OCI-LY7 (cell line): ENCODE measurements at places on chromosomes 6 and 20.
A peak's percentile ranks its signal among the peaks of the same experiment; 100 is the strongest.

GRCh38 chr6:4800662-4801061 is 24.5 kb downstream of the CDYL start:
- no peak for DNase-seq

DNA sequence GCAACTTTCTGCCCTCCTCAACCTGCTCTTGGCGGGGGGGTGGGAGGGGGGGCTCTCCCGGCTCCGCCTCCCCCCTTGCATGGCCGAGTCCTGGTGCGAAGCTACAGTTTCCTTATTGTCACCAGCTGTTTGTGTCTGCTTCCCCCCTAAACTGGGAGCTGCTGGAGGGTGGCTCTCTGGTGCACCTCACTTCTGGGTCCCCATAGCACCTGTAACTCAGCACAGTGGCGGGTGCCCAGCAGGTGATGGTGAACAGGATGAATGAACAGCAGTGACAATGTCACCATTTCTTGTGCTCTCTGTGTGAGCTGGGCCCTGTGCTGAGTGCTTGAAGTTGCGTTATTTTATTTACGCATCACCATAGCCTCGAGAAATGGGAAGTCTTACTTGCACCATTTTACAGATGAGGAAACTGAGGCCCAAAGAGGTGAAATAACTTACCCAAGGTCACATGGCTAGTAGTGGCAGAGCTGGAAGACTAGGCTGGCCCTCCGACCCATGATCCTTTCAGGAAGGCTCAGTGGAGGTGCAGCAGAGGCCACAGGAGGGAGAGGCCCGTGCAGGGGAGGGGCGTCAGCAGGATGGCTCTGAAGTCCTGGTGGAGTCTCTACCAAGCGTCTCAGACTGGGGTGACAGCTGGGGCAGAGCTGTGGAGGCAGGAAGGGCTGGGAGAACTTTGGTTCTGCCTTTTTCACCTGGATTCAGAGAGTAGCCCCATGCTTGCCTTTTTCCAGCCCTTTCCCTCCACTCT is 41.8 kb downstream of the SRC start:
- DNase-seq = no peak

GRCh38 chr6:169689287-169689686 is 12.5 kb downstream of the WDR27 start:
- DNase-seq = no peak

- peak; percentile 34 for DNase-seq
These were observed 37.4 kb downstream of the GNAS start for GRCh38 chr20:58889798-58890517.

GRCh38 chr6:41547799-41548097 is 1.6 kb downstream of the FOXP4 start:
- no peak for DNase-seq

GRCh38 chr6:20085817-20086216 is 126.5 kb downstream of the MBOAT1 start:
- DNase-seq = no peak

GRCh38 chr20:2729251-2729713 is 36.7 kb downstream of the EBF4 start:
- peak; percentile 46 for DNase-seq

DNA sequence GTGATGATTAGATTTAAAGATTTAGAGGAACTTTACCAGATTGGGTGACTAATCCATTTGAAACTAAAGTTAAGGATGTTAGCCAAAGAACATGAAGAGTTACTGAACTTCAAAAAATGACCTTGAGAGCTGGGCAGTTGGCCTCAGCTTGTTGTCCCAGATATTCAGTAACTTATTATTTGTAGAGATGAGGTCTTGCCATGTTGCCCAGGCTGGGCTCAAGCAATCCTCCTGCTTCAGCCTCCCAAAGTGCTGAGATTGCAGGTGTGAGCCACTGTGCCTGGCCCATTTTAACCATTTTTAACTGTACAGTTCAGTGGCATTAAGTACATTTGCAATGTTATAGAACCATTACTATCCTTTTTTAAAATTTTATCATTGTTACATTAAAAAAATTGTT is 161.5 kb downstream of the SLC16A10 start:
- DNase-seq = no peak

DNA sequence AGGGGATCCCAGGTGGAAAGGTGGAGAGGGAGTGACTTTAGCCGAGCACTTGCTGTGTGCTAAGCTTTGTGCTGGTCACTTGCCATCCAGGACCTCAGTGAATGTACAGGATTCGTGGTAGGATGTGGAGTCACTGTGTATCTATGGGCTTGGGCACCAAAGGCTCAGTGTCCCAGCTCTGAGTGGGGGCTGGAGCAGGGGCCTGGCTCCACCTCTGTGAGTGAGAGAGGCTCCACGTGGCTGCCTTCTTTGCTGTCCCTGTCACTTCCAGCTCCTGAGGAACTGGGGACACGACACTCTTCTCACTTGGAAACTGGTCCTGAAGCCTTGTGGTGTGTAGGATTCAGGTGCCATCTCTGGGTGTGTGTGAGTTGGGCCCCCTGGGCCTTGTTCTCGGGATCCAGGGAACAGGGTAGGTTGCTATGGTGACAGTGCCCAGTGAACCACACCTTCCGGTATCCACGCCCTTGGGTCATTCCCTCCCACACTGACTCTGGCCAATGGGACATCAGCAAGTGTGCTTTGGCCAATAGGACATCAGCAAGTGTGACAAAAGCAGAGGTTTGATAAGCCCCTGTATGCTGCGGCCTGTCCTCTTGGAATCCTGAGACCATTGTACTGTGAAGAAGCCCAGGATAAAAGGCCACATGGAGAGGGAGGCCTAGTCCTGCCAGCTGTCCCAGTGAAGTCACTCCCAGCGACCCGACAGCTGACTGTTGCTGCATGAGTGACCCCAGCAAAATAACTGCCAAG is 87.7 kb downstream of the CDH22 start:
- DNase-seq = no peak

- no peak for DNase-seq
These were observed 12.8 kb upstream of the PLEKHG1 start for GRCh38 chr6:150586850-150587359.

GRCh38 chr20:47606414-47606982 is 104.8 kb downstream of the NCOA3 start:
- no peak for DNase-seq

GRCh38 chr6:157020881-157021343 is 243.7 kb downstream of the ARID1B start:
- DNase-seq = peak; percentile 68

DNA sequence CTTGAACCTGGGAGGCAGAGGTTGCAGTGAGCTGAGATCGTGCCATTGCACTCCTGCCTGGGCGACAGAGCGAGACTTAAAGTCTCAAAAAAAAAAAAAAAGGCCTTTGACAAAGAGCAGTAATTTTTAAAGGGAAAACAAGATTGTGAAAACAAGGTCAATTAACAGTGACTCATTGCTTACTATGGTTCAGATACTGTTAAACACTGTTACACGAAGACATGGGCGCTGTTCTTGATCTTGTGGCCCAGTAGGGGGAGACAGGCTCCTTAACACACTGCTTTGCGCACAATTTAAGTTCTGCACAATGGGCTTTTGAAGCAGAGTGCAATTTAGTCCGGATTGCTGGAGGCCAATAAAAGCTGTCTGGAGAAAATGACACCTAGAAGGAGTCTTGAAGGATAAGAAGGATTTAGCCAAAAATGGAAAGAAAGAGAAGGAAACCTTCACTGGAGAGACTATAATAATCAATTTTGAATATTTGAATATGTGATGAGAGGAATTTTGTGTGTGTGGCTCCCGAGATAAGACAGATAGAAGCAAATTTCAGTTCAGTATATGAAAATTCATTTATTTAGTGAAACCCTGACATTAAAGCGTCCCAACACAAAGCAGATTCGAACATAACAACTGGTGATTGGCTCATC is 6.0 kb upstream of the LATS1 start:
- DNase-seq = peak; percentile 72

GRCh38 chr20:39282619-39283092 is 320.5 kb downstream of the DHX35 start:
- no peak for DNase-seq

- no peak for DNase-seq
These were observed 702 bp upstream of the TNFAIP3 start for GRCh38 chr6:137866200-137866913.

- no peak for DNase-seq
These were observed 197.2 kb downstream of the FOXC1 start for GRCh38 chr6:1806935-1807334.

- DNase-seq = no peak
These were observed 652.5 kb upstream of the EPHA7 start for GRCh38 chr6:94071835-94072234.

- DNase-seq = peak; percentile 31
These were observed 39.0 kb upstream of the SLCO4A1 start for GRCh38 chr20:62603021-62603906.

- DNase-seq = no peak
These were observed 12.0 kb downstream of the FOXP4 start for GRCh38 chr6:41558033-41558807.

DNA sequence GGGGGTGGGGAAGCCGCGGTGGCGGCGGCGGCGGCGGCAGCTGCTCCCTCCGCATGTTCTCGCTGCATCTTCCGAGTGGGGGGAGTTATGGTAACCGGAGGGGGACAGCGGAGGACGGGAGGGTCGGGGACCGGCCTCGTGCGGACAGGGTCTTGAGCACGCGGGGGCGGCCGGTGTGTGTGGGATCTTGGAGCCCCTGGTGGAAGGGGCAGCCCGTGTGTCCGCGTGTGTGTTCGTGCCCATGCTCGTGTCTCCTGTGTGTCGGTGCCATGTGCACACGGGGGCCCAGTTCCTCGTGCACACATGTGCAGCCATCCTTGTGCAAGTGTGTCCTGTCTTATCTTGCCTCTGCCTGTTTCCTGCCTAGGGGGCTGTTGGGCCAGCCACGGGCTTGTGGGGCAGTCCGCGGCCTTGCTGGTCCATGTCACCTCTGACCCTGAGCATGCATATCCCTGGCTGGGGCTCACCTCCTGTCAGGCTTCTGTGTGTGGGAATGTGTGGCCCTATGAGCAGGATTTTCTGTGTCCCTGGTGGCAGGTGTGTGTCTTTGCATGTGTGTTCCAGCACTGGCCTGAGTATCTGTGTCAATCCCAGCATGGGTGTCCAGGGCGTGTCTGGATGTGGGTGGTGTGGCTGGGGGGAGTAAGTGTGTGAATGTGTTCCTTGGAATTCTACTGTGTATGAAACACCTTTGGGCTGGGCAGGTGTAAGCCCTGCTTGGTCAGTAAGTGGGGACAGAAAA is 8.5 kb downstream of the SYNGAP1 start:
- peak; percentile 70 for DNase-seq

- no peak for DNase-seq
These were observed 334.0 kb downstream of the THBS2 start for GRCh38 chr6:168919470-168920179.

DNA sequence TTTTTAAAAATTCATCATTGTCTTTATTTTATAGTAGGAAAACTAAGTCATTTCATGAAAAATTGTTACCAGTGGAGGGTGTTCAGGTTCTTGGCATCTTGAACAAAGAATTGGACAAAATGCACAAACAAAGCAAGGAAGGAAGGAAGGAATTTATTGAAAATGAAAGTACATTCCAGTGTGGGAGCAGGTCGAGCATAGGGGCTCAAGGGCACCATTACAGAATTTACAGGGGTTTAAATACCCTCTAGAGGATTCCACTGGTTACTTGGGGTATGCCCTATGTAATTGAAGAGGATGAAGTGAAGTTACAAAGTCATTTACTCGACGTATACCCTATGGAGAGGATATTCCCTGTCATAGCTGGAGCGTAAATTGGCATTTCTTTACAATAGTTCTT is 37.4 kb upstream of the HDAC2 start:
- no peak for DNase-seq

GRCh38 chr20:17077030-17077429 is 149.8 kb upstream of the PCSK2 start:
- no peak for DNase-seq

- no peak for DNase-seq
These were observed 21.2 kb upstream of the HLA-B start for GRCh38 chr6:31378062-31378720.

GRCh38 chr6:124055963-124056362 is 252.3 kb downstream of the NKAIN2 start:
- no peak for DNase-seq

- peak; percentile 64 for DNase-seq
These were observed 9.3 kb downstream of the SLC9A8 start for GRCh38 chr20:49821870-49822331.

- no peak for DNase-seq
These were observed 47.4 kb upstream of the RNGTT start for GRCh38 chr6:89010825-89011224.

DNA sequence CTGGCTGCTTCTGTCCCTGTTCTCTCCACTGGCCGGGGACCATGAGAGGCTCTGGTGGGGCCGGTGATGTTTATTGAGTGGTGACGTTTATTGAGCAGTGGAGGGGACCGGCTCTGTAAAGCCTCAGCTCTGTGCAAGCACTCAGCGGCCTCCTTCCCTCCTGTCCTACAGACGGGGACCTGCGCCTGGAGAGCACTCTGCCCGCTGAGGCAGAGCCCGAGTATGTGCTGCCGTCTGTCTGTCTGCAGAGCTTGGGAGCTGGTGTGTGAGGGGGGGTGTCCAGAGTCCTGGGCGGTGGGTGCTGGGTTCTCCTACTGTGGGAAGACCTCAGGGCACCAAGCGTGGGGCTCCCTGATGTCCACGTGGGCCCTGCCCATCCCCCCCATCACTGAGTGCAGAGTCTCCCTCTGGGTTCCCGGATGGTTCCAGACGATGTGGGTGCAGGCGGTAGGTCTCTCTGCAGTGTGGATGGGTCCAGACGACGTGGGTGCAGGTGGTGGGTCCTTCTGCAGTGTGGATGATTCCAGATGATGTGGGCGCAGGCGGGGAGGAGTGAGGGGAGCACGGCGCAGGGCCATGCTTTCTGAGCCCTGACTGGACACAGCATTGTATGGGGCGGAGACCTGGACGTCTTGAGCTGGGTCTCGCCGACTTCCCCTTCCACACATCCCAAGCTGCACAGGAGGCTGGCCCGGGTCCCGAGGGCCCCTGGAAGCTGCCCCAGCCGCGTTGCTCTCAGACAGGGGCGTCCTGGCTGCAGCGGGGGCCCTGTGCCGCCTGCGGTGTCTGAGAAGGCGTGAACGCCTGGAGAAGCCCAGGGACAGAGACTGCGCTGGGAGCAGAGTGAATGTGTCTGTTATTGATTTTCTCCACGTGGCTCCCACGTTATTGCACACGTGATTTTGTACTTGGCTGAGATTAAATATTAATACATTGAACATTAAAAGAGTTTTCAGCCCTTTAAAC is 14.9 kb upstream of the BHLHE23 start:
- DNase-seq = no peak

- DNase-seq = no peak
These were observed 27.1 kb downstream of the SYNJ2 start for GRCh38 chr6:158008864-158009113.

GRCh38 chr6:145090801-145091585 is 644.3 kb downstream of the EPM2A start:
- no peak for DNase-seq

GRCh38 chr6:70884074-70884983 is 72.5 kb downstream of the B3GAT2 start:
- peak; percentile 61 for DNase-seq

DNA sequence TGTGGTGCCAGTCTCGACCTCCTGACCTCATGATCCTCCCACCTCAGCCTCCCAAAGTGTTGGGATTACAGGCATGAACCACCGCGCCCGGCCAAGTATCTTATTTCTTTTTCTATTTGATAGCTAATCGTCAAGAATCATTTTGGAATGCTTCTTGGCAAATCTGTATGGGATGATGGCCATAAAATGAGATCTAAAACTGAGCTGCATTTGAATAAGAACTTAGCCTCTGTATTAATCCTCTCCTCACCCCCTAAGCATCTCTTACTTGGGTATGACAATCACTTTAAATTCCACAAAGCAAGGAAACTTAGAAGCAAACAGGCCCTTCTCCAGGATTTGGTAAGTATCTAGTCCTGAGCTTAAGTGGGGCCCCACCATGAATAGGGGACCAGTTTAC is 108.9 kb upstream of the BTBD3 start:
- DNase-seq = no peak
